ENCODE measurements at places on chromosomes 12 and 14.

- DNase-seq = no peak
Measured at GRCh38 chr12:26971963-26972362, 33.7 kb downstream of the FGFR1OP2 start.

DNA sequence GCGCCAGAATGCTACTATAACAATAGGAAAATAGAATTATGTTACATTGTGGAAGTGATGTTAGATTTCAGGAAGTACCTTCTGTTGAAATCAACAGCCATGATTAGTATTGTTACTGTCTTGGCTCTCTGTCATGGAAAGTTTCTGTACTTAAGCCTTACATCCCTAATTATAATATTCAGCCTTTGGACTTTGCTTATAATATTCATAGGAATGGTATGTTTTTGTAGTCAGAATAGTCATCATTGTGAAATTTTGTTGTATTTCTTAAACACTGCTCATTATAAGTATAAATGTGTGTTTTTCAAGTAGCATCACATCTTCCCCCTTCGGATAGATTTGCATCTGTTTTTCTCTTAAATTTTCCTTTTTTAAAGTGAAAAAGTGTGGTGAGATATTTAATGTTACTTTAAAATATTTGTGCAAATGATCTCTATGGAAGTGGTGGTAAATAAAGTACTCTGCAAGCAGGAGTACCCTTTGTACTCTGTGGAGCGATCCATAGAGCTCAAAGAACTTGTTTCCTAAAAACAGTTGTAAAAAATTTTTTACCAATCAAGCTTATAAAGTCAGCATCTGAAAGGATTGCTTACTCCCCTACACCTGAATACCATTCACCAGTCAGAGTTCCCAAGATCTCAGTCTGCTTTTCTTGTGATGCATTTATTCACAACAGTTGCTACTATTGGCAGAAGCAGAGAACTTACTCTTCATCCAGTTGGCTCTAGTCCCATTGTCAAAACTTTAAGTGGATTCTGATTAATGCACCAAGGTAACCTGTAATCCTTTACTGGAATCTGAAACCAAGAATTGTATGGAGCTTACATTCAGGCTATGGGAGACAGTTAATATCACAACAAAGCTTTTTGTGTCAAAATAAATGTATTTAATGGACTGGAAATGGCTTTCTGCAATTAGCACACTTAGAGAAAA is 87.8 kb downstream of the RIC8B start:
- DNase-seq = no peak

DNA sequence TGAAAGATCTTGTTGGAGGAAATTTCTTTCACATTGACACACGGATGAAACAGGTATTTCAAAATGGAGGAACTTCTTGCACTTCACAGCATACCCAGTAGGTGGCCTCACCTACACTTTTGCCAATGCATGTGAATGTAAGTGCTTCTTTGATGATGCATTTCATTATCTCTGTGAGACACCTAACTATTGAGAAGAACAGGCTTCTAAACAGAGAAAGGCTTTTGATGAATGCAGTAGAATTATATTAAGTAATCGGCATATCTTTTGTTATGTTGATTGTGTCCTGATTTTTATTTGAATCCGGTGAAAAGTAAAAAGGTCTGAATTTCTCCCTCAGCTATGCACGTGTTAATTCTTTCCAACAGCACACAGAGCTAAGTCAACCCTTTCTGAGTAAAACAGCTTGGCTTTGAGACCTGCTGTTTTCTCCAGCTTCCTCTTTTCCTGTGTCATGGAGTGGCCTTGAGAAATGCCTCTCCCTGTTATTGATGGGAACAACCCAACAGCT is 399.0 kb downstream of the NAV3 start:
- DNase-seq = peak; percentile 42

DNA sequence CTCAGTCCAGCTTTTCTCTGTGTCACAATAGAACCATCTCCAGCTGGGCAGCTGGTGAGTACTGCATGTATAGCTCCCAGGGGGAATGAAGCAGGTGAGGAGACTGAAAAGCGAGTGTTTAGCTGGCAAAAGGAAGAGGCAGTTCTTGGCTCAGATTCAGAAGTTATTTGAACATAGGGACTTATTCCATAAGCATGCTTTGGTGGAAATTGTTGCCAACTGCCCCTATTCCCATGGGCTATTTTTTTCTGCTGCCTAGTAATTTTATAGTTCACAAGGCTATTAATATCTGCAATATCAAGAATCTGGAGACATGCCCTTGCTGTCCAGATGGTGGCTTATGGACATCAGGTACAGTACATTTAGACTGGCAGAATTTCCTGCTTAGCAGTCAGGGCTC is 1112.7 kb downstream of the LRFN5 start:
- peak; percentile 86 for DNase-seq

DNA sequence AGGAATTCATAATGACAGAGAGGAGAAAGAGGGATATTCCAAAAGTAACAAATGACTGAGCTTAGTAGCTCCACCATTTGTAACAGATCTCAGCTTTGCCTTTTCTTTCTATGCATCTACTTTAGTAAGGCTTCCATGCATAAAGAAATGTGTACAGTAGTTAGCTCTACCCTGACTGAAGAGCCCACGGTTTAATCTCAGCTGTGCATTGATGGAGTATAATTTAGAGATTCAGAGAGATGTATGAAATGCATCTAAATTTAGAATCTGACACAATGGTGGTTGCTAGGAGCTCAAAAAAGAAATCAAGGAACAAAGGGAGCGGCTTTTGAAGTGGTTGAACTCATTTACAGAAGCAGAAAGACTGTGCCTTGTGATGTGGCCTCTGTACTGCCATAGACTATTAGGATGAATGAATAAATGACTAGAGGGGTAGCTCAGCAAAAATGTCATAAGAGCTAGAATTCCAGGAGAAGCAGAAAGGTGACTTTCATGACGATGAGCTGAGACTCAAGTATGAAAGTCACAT is 838.6 kb downstream of the RPS29 start:
- DNase-seq = no peak

DNA sequence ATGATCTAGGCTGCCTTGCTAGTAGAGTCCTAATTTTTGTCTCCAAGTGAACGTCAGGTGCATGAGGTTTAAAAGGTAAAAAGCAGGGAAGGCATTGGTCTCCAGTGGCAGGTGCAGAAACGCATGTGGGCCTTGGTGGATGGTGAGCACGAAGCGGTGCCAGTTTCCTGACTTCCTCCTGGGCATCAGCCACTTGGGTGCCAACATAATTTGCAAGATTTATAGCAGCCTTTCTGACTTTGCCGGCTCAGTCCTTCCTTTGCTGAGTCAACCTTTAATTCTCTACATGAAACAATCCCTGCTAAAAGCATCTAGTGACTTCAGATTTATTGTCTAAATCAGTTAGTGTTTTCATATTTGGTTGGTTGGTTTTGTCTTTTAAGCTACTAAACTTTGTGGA is 355.7 kb upstream of the TMEM132C start:
- no peak for DNase-seq

DNA sequence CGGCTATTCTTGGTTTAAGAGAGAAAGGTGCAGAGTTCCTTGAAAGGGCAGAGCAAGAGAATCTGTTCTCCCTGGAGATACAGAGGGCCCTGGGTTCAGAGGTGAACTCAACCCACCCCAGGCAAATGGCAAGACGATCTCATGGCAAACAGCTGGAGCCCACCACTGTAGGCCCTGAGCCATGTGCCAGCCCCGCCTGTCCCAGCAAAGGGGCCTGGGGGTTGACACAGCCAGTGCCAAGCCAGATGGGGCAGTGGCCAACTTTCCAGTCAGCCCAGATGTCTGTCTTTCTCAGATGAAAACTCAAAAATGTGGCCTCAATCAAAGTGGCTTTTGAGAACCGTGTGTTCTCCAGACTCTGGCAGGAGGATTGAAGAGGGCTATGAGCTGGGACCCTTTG is 51.8 kb downstream of the ISCA2 start:
- DNase-seq = no peak

- no peak for DNase-seq
Measured at GRCh38 chr12:46664761-46665287, 161.0 kb downstream of the SLC38A4 start.

DNA sequence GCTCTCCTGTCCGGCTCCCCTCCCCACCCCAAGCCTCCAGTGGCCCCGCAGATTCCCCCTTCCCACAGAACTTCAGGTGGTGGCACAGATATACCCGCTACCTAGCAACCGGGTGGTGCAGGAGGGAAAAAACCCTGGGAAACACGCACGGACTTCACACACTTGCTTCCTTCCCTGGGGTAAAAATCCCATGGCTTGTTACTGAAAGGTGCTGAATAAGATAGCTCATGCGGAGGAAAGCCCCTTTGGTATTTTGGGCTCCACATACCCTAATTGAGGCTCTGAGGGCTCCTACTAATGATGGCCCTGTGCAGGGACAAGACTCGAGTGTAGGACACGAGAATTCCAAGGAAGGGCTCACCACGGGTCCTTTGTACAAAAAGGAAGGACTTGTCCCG is 869 bp upstream of the RIMBP2 start:
- DNase-seq = no peak

GRCh38 chr12:87756721-87757120 is 272.5 kb downstream of the C12orf50 start:
- DNase-seq = no peak

- no peak for DNase-seq
Measured at GRCh38 chr14:59540852-59541251, 35.8 kb downstream of the CCDC175 start.

DNA sequence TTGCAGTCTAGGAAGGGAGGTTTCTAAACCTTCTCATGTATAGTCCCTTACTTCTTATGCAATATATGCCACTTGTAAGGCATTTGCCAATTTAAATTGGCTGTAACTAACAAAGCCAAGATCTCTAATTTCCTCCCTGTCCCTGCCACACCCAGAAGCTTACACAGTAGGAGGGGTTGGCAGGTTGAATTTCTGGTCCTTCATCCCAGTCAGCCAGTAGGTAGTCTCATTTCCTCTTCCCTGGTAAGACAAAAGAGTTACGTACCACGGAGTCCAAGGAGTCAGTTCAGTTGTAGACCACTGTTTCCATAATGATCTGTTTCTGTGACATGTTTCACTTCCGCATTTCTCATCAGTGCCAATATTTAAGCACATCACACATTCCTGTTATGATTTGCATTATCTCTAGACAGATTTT is 47.0 kb upstream of the PLBD1 start:
- DNase-seq = no peak

- DNase-seq = no peak
Measured at GRCh38 chr14:74793506-74794155, 30.5 kb downstream of the YLPM1 start.

DNA sequence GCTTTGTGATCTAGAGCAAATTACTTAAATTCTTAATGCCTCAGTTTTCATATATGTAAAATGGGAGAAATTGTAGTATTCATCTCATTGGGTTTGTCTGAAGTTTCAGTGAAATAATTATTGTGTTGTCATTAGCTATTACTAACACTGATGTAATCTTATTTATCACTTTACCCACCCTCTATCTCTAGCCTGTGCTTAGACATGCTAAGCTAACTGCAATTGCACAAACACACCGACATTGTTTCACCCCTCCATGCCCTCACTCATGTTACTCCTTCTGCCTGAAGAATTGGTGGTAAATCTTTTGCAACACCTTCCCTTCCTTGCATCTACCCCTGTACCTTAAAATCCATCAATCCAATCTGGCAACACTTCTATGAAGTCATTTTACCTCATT is 241.6 kb downstream of the BCAT1 start:
- DNase-seq = no peak

DNA sequence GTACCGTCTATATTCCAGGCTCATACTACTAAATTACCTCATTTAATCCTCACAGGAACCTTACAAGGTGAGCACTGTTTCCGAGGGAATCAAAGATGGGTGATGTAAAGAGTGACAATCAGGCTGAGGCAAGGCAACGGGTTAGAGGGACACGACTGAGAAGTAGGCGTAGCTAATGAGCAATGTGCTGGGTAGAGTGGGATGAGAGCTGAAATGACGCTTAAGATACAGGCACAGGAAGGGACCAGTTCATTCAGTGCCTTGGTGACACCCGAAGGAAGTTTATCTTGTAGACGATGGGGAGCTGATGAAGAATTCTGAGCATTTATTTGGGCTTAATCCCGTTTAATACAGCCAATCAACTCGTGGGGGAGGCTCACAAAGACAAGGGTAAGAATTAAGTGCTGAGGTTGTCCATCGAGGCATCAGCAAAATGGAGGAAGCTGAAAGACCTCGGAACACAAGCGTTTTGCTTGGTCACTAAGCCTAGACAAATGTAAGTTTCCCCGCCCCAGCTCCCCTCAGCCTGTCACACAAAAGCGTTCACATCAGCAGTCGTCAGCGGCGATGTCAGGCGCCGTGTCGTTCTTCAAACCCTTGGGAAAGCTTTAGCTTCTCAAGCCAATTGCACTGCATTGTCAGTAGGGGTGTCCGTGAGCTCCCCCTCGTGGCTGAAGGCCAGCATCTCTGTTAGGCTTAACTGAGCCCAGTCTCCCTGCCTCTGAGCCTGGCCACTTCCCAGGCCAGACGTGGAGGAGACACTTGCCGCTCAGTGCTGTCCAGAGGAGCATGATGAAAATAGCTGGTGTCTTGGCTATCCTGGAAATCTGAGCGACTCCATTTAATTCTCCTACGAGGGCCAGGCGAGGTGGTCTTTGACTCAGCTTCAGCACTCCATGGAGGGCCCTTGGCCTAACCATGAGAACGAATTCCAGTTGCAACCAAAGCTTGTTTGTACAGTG is 288.5 kb upstream of the G2E3 start:
- peak; percentile 60 for DNase-seq

DNA sequence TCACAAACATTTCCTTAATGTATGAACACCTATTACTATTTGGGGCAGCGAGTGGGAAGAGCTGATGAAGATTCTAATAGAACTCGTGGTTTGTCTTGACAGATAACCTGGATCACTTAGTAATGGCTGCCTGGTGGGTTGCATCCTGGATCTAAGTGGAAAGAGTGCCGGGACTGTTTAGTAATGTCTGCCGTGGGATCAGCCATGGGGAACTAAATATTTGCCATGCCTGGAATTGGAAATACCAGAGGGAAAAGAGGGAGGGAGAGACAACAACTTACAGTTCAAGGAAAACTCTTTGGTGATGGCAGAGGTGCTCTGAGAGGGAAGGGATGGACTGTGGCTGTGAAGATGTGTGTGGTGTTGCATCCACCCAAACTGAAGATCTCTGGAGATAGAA is 21.3 kb upstream of the CCDC63 start:
- DNase-seq = no peak

GRCh38 chr14:22607291-22607690 is 9.2 kb downstream of the ABHD4 start:
- DNase-seq = no peak

GRCh38 chr12:13702381-13702780 is 279.0 kb downstream of the GRIN2B start:
- no peak for DNase-seq

DNA sequence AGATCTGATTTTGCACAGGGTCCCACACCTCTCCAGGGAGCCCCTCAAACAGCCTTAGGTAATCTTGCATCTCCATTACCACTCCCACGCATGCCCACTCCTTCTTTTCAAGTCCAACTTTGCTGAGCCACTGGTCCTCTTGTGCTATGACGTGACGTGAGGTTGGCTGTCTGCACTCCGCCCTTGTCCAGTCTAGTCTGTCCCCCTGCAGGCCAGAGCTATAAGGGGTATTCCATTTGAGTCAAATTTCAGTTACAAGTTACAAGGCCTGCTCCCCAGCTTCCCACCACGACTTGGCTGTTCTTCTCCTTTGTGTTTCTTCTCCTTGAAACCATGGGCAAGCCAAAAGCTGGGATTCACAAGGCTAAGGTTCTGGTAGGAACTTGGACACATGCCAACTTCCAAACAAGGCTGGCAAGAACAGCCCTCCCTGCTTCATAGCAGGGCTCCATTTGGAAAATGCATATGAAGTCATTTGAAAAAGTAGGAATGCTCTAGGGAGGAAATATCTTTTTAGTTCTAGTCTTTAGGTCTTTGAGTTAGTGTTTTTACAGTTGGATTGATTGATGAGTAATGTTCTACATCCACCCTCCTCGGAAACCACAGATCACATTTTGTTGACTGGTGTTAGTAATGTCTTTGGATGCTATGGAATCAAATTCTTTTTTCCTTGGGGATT is 49.1 kb downstream of the KCNA1 start:
- DNase-seq = no peak

Measured in NCI-H2081 treated with DMSO at 0.1 percent for 48 hours (cell line).